ENCODE measurements at places on chromosomes 3 and 15.

GRCh38 chr3:151146731-151147091 is 56.3 kb downstream of the GPR171 start:
- no peak for DNase-seq

- DNase-seq: no peak
Measured at GRCh38 chr3:19116239-19116638, 32.1 kb upstream of the KCNH8 start.

- peak; percentile 8 for DNase-seq
Measured at GRCh38 chr15:32899126-32899596, 181.4 kb downstream of the GREM1 start.

DNA sequence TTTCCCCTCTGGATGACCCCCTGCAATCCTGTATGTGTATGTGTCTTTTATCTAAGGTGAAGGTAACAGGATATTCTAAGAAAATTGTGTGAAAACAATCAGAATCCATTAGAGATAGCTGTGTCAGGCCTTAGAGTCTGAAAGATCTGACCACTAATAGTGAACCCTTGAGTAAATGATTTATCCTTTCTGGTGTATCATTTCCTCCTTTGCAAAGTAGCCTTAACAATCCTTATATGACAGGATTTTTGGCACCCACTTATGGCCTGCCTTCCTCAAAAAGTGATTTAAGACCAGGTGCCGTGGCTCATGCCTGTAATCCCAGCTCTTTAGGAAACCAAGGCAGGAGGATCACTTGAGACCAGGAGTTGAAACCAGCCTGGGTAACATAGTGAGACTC is 110.2 kb downstream of the RBPMS2 start:
- DNase-seq: no peak

DNA sequence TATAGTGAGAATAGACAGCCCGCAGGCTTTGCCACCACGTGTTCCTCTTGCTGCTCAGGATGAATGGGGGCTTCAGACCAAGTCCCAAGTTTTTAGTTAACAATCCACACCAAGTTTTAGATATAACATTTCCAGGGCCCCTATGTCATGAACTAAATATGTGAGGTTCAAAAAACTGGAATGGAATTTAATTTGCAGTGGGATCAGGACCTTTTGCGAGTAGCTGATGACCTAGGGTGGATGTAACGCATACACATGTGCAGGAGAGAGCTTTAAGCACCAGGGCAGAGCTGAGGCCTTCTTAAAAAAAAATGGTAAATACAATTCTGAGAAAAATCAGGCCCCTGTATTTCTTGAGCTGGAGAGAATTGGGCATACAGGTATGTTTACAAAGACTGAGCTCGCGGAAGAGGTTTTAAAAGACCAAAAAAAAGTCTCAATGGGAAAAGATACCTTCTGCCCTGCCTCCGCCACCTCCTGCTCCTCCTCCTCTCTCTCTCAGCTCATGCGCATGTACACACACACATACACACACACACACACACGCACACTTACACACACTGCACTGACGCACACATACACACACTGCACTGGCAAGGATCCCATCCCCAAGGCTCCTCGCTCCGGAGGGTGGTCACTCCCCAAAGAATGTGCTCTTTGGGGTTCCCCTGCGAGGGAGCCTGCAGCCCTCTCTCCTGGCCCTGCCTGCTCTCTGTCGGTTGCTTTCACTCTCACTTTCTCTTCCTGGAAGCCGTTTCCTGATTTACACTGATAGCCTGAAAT is 48.2 kb upstream of the IGF1R start:
- peak; percentile 29 for DNase-seq

- DNase-seq: no peak
Measured at GRCh38 chr3:184712248-184713039, 580 bp upstream of the MAGEF1 start.

DNA sequence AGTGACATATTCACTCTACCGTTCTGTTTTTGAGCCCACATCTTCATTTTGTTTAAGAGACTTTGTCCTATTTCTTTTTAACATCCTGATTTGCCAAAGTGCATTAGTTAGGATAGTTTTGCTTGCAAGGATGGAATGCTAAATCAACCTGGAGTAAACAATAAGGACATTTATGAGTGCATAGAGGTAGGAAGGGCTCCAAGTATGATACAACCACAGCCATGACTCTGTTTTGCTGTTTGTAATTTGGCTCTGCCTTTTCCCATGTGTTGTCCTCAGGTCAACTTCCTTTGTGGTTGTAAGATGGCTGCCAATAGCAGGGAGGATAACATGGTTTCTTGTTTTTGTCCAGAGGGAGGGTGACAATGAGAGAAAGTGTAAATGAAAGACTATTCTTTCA is 66.4 kb upstream of the GOLIM4 start:
- no peak for DNase-seq

- no peak for DNase-seq
Measured at GRCh38 chr15:101488300-101489164, 975 bp downstream of the PCSK6 start.

- no peak for DNase-seq
Measured at GRCh38 chr3:29153811-29154210, 127.1 kb upstream of the RBMS3 start.

GRCh38 chr3:158456114-158456513 is 114.9 kb upstream of the MLF1 start:
- DNase-seq: no peak

DNA sequence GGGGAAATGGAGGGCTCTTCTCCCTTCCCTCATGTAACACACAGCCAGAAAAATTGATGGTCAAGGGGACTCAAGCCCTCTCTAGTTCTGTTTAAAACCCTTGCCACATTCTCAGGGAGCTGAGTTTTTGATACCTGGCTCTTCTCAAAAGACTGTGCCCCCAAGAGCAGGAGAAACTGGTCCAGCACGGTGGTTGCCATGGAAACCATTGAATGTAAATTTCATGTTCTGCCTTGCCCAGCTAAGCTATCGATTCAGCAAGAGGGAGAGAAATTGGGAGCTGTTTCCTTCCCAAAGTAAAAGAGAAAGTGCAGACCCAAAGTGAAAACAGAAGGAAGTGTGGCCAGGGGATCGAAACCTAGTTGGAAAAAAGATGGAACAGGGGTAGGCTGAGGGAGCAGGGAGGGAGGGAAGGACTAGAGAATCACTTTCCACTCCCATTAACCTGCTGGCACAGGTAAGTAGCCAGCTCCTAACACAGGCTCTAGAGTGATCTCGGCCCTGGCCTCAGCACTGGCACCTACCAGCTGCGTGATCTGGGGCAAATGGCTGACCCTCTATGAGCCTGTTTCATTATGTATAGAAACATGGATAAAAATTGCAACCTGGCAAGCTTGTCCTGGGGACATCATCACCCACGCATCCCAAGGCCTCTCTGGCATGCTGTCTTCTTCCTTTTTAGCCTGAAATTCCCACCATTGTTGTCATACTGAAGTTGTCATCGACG is 140.9 kb downstream of the TPRA1 start:
- DNase-seq: no peak

GRCh38 chr3:53711387-53711786 is 134.8 kb downstream of the CHDH start:
- no peak for DNase-seq

DNA sequence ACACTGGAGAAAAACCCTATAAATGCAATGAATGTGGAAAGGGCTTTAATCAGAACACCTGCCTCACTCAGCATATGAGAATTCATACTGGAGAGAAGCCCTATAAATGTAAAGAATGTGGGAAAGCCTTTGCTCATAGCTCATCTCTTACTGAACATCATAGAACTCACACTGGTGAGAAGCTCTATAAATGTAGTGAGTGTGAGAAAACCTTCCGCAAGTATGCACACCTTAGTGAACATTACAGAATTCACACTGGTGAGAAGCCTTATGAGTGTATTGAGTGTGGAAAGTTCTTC is 7.4 kb upstream of the ZNF501 start:
- DNase-seq: no peak

- no peak for DNase-seq
Measured at GRCh38 chr15:95162967-95163531, 931.7 kb downstream of the MCTP2 start.

DNA sequence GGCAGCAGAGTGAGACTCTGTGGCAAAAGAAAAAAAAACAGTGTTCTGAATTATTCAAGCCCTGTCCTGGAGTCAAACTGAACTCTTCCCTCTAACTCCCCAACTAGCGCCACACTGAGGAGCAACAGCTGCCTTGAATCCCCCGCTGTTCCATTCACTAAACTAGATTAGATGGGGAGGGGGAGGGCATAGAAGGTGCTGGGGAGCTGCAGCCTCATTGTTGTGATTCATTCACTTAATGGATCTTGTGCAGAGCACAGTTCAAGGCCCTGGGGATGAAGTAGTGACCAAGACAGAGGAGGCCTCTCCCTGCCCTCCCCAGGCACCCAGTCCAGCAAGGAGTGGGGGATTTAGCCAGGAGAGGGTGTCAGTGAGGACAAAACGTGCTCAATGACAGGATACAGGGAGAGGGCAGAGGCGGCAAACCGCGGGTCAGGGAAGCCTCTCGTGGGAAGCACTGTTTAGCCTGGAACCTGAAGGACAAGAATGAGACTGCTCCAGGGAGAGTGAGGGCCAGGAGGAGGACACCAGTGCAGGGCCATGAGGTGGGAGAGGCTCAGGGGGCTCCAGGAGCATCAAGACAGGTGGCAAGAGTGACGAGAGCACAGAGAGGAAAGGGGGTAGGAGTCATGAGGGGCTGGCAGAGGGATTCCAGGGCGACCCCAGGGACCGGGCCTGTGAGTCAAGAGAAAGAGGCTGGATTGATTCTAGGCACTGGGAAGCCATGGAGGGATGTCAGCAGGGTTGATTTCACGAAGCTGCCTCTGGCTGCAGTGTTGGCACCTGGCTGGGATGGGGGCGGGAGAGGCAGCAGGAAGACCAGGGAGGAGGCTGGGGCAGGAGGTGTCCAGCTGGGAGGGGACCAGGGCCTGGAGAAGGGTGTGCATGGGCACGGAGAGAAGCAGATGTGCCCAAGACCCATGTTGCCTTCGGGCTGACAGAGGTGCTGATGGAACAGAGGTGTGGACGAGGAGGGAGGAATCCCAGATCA is 31.4 kb downstream of the ALS2CL start:
- peak; percentile 3 for DNase-seq

DNA sequence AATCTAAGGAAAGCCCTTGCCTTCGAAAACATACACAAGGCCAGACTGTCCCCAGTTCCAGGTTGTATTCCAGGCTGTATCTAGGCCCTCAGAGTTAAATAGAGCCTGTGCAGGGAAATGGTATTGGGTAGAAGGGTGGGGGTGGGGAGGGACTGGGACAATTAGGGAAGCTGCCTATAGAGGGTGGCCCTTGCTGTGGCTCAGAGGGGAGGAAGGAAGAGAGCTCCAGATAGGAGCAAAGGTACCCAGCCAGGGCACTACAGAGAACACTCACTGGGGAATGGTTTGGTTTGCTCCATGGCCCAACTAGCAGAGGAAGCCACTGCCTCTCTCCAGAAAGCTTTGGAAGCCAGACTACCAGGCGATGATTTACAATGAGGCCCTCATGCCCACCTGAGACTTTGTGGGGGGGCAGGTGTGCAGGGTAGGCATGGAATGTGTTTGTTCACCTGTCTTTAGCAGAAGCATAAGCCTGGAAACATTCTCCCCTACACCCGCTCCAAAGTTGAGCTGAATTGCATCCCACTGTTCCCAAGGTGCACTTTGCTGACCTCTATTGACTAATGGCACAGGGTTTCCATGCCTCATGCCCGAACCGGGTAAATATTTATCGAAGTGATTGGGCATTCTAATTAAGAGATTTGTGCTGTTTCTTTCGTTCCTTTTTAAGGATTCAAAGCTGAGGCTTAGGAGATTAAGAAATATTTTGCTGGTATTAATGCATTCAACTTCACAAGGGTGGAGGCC is 6.3 kb upstream of the TLE3 start:
- no peak for DNase-seq

GRCh38 chr15:93848490-93848889 is 382.9 kb upstream of the MCTP2 start:
- no peak for DNase-seq

DNA sequence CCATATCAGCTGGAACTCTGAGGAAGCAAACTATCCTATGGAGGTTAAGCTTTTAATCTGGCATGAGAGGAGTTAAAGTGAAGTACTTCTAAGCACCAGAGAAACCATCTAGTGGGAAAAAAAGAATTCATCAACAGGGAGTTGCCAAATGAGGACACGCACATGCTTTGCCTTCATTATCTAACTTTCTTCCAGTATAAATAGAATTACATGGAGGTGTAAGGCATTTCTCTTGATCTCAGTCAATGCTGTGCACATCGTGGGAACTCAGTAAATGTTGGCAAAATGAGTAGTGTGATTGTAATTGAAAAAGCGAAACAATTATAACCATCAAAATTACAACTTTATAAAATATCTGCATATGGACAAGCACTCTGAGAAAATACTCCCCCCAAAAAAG is 8.0 kb upstream of the GSK3B start:
- DNase-seq: no peak

GRCh38 chr3:125125821-125126245 is 70.0 kb upstream of the HEG1 start:
- DNase-seq: no peak

DNA sequence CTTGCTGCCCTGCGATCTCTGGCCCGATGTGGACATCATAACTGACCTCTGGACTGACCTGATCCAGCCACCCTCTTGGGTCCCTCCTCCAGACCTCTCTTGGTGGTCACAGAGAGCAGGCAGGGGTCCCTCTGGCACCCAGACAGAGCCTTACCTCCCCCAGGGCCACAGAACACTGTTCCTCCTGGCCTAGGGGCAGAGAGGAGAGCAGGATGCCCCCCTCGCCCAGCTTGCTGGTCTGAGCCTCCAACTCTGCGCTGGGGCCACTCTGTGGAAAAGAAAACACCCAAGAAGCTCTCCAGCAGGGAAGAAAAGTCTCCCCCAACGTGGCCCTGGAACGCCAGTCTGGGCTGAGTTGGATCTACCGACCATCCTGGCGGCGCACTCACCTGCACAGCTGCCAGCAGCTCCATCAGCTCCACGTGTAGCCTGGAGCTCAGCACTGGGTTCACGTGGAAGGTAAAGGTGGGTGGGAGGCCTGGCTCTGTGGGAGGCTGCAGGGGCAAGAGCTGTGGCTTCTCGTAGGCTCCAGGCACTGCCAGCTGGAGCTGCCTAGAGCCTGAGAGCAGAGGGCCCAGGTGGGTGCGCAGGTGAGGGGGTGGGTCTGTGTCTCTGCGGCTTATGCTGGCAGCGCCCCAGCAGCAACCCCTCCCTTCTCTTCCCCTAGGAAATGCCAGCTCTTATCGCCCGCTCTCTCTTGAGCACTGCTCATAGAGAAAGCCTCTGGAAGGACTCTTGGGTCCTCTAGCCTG is 6.0 kb downstream of the PLA2G4F start:
- DNase-seq: no peak

DNA sequence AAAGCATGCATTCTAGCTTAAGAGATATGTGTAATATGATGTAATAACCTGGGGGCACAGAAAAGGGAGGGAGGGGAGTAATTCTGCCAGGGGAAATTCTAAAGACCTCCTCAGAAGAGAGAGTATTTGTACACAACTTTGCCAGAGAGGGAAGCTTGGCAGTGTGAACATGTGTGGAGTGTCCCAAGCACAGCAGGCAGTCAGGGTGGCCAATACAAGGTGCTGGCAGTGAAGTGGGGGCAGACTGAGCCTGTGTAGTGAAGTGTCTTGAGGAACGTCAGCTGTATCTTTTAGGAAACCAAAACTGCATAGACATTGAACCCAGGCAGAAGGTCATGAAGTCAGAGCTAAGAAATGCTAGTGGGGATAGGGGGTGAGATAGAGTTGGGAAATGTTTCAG is 29.7 kb upstream of the TMEM42 start:
- DNase-seq: no peak

Measured in transverse colon (tissue), 4 donors.